Endodermal cell (in vitro differentiated cells): ENCODE measurements at places on chromosomes 16 and 17. TPM values are rescaled to one million over a fixed set of nuclear protein-coding genes. Genes with fewer than 3 reads are reported as not detected.

PMP22 gene
- 3.1 and 4.3 TPM in 2 replicates for total RNA-seq

TMIGD1 gene
- not detected in 3 replicates for total RNA-seq

DHRS11 gene
- 25.3 and 25.5 TPM in 2 replicates for total RNA-seq

OR1F1 gene
- 0.25 and 0.29 TPM in 2 replicates for total RNA-seq

- no peak for DNase-seq
Observed at GRCh38 chr17:64447526-64447925, 1.4 kb upstream of the MILR1 start.

DNA sequence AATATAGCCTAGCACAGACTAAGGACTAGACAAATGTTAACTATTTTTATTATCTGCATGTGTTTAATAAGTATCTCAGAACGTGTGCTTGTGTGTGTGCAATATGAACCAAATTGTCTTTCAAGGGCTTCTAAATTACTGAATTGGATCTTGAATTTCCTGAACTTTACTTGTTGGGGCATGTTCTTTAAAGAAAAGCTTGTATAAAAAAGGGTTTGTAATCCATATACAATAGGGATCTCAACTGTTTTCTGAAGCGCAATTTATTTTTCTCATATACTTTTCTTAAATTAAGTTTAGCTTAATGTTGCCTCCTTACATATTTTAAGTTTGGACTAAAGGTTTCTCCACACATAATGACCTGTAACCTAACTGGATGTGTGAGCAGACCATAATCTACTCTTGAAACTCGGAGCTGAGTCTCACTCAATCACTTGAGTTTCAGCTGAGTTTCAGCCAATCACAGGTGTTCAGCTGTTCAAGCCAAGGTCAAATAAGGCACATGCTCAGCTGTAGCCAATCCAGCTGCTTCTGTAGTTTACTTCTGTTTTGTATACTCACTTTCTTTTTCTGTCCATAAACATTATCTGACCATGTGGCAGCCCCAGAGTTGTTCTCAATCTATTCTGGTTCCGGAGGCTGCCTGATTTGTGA lies 72.3 kb downstream of the CDK5R1 start:
- H3K4me3 ChIP-seq, result no peak overlapping the region
- no peaks in the 10 kb centered on the region for H3K36me3 ChIP-seq
- DNase-seq, result peak; percentile 26
- H3K27me3 ChIP-seq, result no peaks in the 10 kb centered on the region

GRCh38 chr16:70553645-70554044 lies 30.0 kb downstream of the SF3B3 start:
- peaks cover 99% of the 10 kb centered on the region for H3K36me3 ChIP-seq
- DNase-seq, result no peak
- H3K4me3 ChIP-seq, result no peak overlapping the region
- no peaks in the 10 kb centered on the region for H3K4me1 ChIP-seq

DNA sequence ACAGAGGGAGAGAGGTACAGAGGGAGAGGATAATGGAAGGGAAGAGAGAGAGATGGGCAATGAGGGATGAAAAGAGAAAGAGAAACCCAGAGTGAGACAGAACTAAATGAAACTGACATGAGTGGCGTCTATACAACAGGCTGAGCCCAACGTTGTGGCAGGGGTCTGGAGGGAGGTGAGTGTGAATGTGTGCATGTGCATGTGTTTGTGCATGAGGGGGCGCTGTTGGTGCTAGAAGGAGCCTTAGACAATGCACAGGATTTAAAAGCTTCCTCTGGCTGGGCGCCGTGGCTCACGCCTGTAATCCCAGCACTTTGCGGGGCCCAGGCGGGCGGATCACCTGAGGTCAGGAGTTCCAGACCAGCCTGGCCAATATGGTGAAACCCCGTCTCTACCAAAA lies 454.8 kb upstream of the CDH11 start:
- no peaks in the 10 kb centered on the region for H3K36me3 ChIP-seq
- no peaks in the 10 kb centered on the region for H3K27me3 ChIP-seq
- H3K27ac ChIP-seq, result no peak overlapping the region
- no peaks in the 10 kb centered on the region for H3K4me1 ChIP-seq
- no peak overlapping the region for H3K4me3 ChIP-seq

DNA sequence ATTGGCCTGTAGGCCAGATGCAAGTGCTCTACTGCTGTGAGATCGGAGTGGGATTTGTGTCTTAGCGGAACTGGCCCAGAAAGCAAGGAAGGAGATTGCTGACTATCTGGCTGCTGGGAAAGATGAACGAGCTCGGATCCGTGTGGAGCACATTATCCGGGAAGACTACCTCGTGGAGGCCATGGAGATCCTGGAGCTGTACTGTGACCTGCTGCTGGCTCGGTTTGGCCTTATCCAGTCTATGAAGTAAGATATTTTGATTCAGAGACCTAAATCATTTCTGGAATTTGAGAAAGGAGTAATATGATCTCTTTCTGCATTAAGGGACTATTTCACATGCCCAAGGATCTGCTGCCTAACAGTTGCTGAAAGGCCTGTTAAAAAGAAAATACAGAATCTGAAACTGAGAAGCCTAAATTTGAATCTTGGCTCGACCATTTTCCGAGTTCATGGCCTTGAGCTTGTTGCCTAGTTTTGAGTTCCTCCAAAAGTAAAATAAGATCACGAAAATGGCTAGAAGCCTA lies 21.1 kb downstream of the IST1 start:
- DNase-seq, result no peak
- H3K4me3 ChIP-seq, result no peak overlapping the region
- H3K4me1 ChIP-seq, result no peaks in the 10 kb centered on the region
- H3K27ac ChIP-seq, result no peak overlapping the region
- H3K36me3 ChIP-seq, result peaks cover 95% of the 10 kb centered on the region
- H3K27me3 ChIP-seq, result no peaks in the 10 kb centered on the region

DNA sequence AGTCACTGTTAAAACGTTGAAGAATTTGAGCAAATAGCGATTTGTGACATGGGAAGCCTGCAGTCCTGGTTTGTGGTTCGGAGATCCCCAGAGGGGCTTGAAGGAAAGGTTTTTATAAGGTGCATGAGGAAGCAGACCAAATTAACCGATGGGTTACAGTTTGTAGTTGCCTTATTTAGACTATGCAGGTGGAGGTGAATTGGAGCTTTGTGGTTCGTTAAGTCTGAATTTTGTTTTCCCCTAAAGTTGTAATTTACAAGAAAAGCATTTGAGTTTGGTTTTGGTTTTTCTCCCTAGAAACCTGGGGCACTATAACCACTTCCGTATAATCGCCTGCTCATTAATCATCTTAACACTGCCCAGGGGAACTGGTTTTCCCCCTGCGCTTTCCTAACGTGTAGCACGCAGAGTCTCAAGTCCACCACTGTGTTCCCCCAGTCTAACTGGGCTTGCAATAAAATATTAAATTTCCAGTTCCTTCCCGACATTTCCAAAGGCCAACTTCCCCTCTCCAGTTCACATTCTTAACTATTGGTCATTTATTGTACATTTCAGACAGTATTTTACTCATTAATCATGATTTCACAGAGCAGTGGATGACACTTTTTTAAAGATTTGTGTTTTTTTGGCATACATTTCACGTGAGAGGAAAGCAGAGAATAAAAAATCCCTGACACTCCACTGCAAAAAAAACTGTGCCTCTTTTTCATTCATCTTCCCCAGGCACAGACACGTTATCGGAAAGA lies 932 bp downstream of the ZNF267 start:
- H3K27ac ChIP-seq, result no peak overlapping the region
- peak overlapping the region; percentile 85 for H3K4me3 ChIP-seq
- H3K27me3 ChIP-seq, result peaks cover 11% of the 10 kb centered on the region
- DNase-seq, result no peak

GRCh38 chr17:2084036-2084765 lies 29.3 kb downstream of the HIC1 start:
- DNase-seq, result no peak
- H3K36me3 ChIP-seq, result peaks cover 63% of the 10 kb centered on the region
- no peak overlapping the region for H3K27ac ChIP-seq

- H3K36me3 ChIP-seq, result no peaks in the 10 kb centered on the region
- no peak overlapping the region for H3K4me3 ChIP-seq
- no peaks in the 10 kb centered on the region for H3K27me3 ChIP-seq
- peaks cover 7% of the 10 kb centered on the region for H3K4me1 ChIP-seq
- H3K27ac ChIP-seq, result no peak overlapping the region
Observed at GRCh38 chr17:47207143-47208067, 1.7 kb upstream of the MYL4 start.

DNA sequence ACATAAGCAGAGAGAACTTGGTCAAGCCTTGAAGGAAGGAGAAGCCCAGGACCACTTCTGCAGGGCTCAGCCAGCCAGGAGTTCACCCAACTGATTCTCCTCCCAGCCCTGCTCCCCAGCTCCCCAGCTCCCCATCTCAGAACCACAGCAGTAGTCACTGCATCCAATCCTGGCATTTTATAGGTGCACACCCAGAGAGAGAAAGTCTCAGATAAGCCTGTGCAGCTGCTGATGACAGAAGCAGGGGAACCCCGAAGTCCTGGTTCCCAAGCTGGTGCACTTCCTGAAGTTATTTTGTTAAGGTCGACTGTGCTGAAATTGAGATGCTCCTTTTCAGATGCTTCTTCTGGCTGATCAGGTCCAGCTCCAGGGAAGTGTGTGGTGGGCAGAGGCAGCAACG lies 6.6 kb downstream of the RNF112 start:
- peak; percentile 31 for DNase-seq
- no peak overlapping the region for H3K27ac ChIP-seq
- no peak overlapping the region for H3K4me3 ChIP-seq
- H3K4me1 ChIP-seq, result no peaks in the 10 kb centered on the region
- no peaks in the 10 kb centered on the region for H3K36me3 ChIP-seq
